Left lobe of liver (tissue), 2 donors: ENCODE measurements at places on chromosomes 5 and 9. TPM values are rescaled to one million over a fixed set of nuclear protein-coding genes. Genes with fewer than 3 reads are reported as not detected.

DNA sequence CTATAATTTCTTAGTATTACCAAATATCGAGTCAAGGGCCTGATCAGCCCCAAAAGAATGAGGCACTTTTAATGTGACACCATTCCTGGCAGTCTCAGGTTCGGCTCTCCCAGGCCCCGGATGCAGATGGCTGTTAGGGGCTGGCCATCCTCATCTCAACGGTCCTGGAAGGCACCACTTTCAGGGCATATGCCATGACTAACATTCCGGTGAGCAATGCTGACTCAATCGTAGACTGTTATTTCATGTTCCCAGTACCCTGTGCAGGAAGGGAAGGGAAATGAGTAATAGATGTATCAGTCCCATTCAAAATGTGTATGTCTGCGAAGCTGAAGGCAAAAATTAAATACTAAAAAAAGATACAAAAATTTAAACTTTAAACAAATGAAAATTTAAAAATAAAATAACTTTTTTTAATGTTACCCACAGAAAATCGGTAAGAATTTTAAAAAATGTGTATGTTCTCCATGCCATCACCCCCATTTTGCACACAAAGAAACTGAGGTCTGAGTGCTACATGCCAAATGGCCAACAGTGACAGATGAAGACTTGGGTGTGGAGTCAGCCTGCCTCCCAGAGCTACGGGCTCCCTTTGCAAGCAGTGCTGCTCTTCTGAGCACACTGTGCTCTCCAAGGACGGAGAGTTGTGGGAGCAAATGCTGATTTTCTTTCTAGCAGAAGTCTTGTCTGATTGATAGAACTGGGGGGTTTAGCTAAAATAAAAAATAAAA, 79.0 kb downstream of the GLDC start:
- DNase-seq = no peak

PANK3 gene
- total RNA-seq = 41.3 TPM

DNA sequence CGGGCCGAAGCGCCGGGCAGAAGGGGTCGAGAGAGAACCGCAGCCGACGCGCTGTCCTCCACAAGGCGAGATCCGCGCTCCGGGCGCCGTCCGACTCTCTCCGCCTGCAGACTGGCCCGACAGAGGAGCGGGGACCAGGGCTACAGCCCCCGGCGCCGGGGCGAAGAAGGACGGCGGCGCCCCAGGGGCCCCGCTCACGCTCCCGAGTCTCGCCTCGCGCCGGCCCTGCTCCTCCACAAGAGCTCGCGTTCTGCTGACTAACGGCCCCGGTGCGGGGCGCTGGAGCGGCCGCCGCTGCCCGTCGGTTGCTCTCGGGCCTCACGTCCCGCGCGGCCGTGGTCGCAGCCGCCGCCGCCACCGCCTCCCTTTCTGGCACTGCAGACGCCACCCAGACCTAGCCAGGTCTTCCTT, 338 bp downstream of the ABHD17B start:
- DNase-seq = no peak

- DNase-seq = no peak
Measured at GRCh38 chr5:143187495-143187894, 216.0 kb downstream of the NR3C1 start.

SLC9A3 gene
- 0.81 TPM for total RNA-seq

DNA sequence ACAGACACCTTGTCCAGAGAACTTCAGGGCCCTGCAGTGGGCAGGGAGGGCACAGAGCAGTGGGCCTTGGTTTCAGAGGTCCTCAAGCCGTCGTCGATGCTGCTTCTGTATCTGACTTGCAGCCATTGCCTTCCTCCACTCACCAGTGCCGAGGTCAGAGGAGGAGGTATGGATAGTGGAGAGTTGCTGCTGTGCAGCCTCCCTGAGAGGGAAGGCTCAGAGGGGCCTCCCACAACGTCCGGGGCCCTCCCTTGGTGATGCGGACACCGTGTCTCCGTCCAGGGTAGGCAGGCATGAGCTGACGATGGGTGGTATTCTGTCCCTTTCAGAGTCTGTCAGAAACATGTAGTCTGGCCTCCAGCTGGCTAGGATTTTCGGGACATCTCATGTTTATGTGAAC, 73.9 kb downstream of the MVB12B start:
- no peak for DNase-seq

GRCh38 chr5:179061025-179061424, 852 bp downstream of the ZNF354C start:
- no peak for DNase-seq

- DNase-seq = no peak
Measured at GRCh38 chr9:137013571-137013940, 14.5 kb downstream of the ABCA2 start.

DNA sequence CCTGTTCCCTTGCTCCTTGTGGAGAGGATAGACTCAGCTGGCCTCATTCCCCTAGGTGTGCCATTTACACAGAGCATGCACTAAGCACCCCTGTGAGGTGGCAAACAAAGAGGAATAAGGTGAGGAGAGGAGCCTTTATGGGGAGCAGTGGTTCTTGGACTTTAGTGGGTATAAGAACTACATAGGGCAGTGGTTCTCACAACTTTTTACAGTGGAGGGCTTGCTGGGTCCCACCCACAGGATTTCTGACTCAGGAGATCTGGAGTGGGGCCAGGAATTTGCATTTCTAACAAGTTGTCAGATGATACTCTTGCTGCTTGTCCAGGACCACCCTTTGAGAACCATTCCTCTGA, 42.0 kb downstream of the CSF1R start:
- DNase-seq = no peak

DNA sequence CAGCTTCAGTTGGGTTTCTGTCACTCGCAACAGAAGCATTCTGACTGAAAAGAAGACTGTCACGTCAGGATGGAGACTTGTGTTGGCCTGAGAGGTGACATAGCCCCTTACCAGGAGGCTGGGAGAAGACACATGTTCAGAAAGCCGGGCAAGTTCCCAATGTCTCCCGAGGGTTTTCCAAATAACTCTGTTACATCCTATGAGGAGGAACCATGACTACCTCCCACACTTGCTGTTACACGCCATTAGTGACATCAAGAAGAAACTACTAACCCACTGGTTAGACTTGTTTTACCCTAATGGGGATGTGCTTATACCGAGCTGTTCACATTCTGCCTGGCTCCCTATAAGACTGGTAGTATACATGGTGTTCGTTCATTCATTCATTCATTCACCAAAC, 33.3 kb downstream of the SH3PXD2B start:
- no peak for DNase-seq

- DNase-seq = no peak
Measured at GRCh38 chr5:173598686-173599085, 17.8 kb downstream of the BOD1 start.
